Left renal pelvis (tissue), 4 donors: ENCODE measurements at places on chromosomes 12 and 14. TPM values are rescaled to one million over a fixed set of nuclear protein-coding genes. Genes with fewer than 3 reads are reported as not detected.

The A2M gene
- 183 TPM for polyA plus RNA-seq

The CCND2 gene
- 69.0 TPM for polyA plus RNA-seq

The REP15 gene
- polyA plus RNA-seq = 3.6 TPM

The TTC9 gene
- polyA plus RNA-seq = 3.8 TPM

The SAMD15 gene
- 9.7 TPM for polyA plus RNA-seq

The NID2 gene
- 133 TPM for polyA plus RNA-seq

The TAS2R42 gene
- polyA plus RNA-seq = not detected
